ENCODE measurements at places on chromosomes 3 and 15. TPM values are rescaled to one million over a fixed set of nuclear protein-coding genes. Genes with fewer than 3 reads are reported as not detected.

GRCh38 chr3:100561459-100562158, 47.8 kb upstream of the ADGRG7 start:
- H3K4me1 ChIP-seq, result peaks cover 19% of the 10 kb centered on the region
- no peak overlapping the region for H3K4me3 ChIP-seq
- no peak for DNase-seq

Gene TM4SF1
- 257 TPM for polyA plus RNA-seq

GRCh38 chr3:161913786-161914389, 417.3 kb downstream of the OTOL1 start:
- H3K27ac ChIP-seq, result peak overlapping the region; percentile 71
- DNase-seq, result no peak
- H3K27me3 ChIP-seq, result no peaks in the 10 kb centered on the region
- H3K36me3 ChIP-seq, result no peaks in the 10 kb centered on the region

- no peak overlapping the region for H3K27ac ChIP-seq
- no peaks in the 10 kb centered on the region for H3K4me1 ChIP-seq
- H3K4me3 ChIP-seq, result no peak overlapping the region
Measured at GRCh38 chr15:25709437-25710159, 153.5 kb downstream of the ATP10A start.

DNA sequence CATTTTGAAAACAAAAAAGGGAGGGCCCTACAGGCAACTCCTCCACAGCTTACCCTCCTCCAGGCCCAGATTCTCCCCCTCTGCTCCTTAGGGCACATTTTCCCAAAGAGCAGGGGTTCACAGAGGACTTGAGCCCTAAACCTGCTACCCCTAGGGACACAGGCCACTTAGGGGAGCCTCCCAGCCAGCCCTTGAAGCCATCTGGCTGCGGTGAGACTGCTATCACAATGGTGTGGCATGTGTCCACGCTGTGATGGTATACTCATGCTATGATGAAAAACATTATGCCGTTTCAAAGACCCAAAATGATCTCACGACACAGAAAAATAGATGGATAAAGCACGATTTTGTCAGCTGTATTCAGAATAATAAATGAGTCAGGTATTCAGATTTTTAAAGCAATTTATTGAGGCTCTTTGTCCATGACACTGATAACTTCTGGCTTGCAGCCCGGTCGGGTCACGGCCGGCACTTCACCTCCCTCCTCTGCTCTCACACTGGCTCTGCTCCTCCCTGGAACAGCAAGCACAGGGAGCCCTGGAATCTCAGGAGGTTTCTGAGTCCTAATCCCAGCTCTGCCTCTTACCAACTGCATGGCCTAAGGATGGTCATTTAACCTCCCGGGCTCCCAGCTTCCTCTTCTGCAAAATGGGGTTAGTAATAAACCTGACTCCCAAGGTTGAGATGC, 115.3 kb downstream of the MEGF11 start:
- H3K4me3 ChIP-seq, result no peak overlapping the region
- peaks cover 21% of the 10 kb centered on the region for H3K27me3 ChIP-seq

DNA sequence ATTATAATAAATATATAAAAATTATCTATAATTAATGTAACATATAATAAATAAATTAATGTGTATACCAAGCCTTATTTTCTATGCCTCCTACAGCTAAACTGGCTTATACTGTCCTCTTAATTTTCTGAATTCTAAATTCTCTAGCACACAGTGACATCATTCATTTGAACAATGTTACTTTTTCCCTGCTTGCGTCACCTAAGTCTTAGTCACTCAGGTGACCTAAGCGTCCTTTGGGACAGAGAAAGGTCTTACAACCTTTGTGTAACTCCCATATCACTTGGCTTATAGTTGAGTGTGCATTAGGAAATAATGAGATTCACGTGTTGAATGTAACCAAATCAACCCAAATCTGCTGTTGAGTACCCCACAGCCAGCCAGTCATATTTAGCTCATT, 48.5 kb upstream of the KCNMB2 start:
- H3K4me1 ChIP-seq, result no peaks in the 10 kb centered on the region
- H3K4me3 ChIP-seq, result no peak overlapping the region
- no peak overlapping the region for H3K27ac ChIP-seq
- H3K36me3 ChIP-seq, result no peaks in the 10 kb centered on the region
- DNase-seq, result no peak

- no peak overlapping the region for H3K4me3 ChIP-seq
- H3K27ac ChIP-seq, result no peak overlapping the region
- no peaks in the 10 kb centered on the region for H3K36me3 ChIP-seq
- no peak for DNase-seq
Measured at GRCh38 chr3:177201700-177202397, 4.6 kb upstream of the TBL1XR1 start.

DNA sequence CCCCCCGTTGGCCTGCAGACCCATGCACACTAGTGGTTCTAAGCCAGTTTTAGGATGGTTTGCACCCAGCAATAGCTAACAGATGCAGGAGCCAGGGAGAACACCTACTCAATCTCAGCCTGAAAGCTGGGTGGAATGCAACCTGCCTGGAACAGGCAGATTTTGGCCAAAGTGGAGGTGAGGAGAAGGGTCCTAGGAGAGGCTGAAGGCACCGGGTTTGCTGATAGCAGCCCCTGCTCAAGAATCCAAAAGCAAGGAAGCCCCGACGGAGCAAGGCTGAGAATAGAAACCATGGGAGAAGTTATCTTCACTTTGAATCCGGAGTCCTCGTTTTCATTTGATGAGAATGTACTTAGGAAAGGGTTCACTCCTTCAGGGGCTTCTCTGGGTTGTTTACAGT, 9.9 kb downstream of the RRP9 start:
- peaks cover 37% of the 10 kb centered on the region for H3K36me3 ChIP-seq
- H3K4me1 ChIP-seq, result no peaks in the 10 kb centered on the region
- H3K27me3 ChIP-seq, result no peaks in the 10 kb centered on the region
- H3K27ac ChIP-seq, result no peak overlapping the region
- no peak for DNase-seq

DNA sequence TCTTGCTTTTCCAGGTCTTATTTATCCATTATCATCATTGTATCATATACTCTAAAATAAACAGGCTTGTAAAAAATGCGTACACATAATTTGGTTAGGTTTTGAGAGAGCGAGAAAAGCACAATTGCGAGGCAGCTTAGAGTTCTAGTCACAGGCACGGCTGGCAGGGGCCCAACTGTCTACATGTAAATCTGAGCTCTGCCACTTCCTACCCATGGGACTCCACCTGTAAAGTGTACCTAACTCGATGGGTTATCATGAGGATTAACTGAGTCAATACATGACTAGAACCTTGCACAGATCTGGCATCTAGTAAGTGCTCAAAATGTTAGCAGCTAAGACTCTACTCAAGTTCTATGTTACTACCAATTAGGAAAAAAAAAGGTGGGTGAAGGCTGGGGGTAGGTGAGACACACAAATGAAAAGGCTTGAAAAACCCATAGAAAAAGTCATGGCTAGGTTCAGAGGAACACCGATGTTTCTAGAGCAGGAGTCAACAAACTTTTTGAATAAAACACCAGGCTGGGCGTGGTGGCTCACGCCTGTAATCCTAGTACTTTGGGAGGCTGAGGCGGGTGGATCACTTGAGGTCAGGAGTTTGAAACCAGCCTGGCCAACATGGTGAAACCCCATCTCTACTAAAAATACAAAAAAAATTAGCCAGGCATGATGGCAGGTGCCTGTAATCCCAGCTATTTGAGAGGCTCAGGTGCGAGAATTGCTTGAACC, 36.2 kb downstream of the GLB1 start:
- no peak overlapping the region for H3K4me3 ChIP-seq
- peaks cover 27% of the 10 kb centered on the region for H3K36me3 ChIP-seq
- H3K27me3 ChIP-seq, result no peaks in the 10 kb centered on the region

DNA sequence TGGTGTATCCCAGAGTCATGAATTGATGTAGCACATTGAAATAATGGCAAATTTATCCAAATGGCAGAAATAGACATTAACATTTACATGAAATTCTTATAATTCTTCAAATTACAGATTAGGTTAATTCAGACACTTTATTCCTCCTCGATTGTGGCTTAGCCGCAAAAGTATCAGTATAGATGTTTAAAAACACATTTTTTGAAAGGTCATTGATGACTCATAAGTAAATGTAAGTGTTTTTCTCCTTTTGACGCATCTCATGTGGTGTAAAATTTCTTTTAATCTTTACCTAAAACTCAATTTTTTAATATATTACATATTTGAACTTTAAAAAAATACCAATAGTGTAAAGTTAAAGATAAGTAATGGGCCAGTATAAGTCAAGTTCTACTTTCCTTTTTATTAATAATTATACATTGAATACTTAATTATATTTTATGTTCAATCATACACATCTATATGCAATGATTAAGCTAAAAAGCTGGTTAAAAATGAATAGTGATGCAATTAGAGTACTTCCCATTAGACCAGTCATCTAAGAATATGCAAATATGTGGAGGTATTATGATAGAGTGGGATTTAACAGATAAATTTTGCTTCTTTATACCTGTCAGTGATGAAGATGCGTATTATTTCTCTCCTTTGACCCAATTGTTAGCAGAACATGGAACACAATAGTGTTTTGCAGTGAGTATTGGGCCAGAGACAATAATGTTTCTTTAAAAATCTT, 678.1 kb upstream of the DPPA4 start:
- no peak overlapping the region for H3K27ac ChIP-seq
- no peak for DNase-seq
- H3K4me1 ChIP-seq, result no peaks in the 10 kb centered on the region
- H3K27me3 ChIP-seq, result no peaks in the 10 kb centered on the region

Gene STT3B
- polyA plus RNA-seq, result 40.5 TPM

DNA sequence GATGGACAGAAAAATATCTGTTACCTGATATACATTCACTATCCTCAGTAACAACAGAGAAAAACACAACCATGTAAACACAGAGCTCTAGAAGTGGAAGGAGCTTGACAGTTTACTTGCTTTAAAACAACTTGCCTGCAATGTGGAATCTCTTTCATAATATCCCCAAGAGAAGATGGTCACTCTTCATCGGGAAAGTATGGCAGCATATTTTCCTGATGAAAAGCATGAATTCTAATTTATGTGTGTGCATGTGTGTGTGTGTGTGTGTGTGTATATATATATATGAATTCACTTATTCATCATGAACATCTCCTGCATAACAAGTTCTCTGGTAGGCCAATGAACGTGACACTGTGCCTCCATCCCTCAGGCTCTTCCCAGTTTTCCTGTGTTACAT, 81.2 kb downstream of the EFL1 start:
- no peak overlapping the region for H3K27ac ChIP-seq
- DNase-seq, result no peak
- no peaks in the 10 kb centered on the region for H3K27me3 ChIP-seq
- no peak overlapping the region for H3K4me3 ChIP-seq

- H3K27me3 ChIP-seq, result no peaks in the 10 kb centered on the region
- no peak overlapping the region for H3K4me3 ChIP-seq
- no peak for DNase-seq
- H3K36me3 ChIP-seq, result no peaks in the 10 kb centered on the region
Measured at GRCh38 chr15:45669422-45669821, 34.6 kb downstream of the SQOR start.

- H3K27me3 ChIP-seq, result no peaks in the 10 kb centered on the region
- no peak overlapping the region for H3K27ac ChIP-seq
- H3K36me3 ChIP-seq, result no peaks in the 10 kb centered on the region
- DNase-seq, result no peak
- no peak overlapping the region for H3K4me3 ChIP-seq
- H3K4me1 ChIP-seq, result no peaks in the 10 kb centered on the region
Measured at GRCh38 chr15:60528530-60528929, 49.6 kb upstream of the ICE2 start.

Gene PP2D1
- polyA plus RNA-seq, result not detected

DNA sequence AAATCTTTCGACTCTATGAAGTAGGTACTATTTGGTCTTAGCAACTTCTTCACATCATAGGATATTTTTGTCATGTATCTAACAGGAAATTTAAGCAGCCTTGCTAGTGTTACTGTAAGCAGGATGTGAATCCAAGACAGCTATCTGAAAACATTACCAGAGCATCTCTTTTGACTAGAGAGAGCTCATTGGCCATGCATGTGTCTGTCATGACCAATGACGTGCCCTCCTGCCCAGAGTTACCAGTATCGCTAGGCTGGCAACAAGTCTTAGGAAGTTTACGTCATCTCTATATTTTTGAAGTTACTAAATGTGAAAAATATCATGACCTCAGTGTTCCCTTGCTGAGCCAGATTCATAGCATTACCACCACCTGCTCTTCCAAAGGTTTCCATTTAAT, 130.9 kb upstream of the TP63 start:
- H3K36me3 ChIP-seq, result no peaks in the 10 kb centered on the region
- no peak overlapping the region for H3K27ac ChIP-seq
- DNase-seq, result no peak
- no peaks in the 10 kb centered on the region for H3K4me1 ChIP-seq
- H3K4me3 ChIP-seq, result no peak overlapping the region

DNA sequence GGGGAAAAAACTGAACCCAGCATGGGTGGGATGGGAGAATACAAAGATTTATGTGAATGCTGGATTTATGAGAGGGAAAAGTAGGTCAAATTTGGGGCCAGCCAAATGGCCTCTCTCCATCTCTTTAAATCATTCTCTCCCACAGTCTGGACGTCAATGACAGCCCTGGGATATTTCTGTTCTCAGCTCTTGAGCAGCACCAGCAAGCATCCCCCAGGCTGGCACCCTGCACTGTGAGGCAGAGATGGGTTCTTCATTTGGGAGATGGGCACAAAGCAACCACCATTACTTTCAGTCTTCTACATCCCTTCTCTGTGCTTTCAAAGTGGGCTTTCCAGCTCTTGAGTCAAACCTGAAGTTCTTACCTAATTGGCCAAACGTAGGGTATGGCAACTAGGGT, 321.0 kb downstream of the NTRK3 start:
- H3K27ac ChIP-seq, result no peak overlapping the region
- DNase-seq, result no peak
- no peaks in the 10 kb centered on the region for H3K36me3 ChIP-seq
- H3K27me3 ChIP-seq, result no peaks in the 10 kb centered on the region
- 0 out of 2 replicates have a peak, but pooled peaks cover 5% of the 10 kb centered on the region for H3K4me1 ChIP-seq
- no peak overlapping the region for H3K4me3 ChIP-seq

GRCh38 chr3:124843047-124843446, 44.1 kb downstream of the ITGB5 start:
- H3K27me3 ChIP-seq, result no peaks in the 10 kb centered on the region
- DNase-seq, result no peak
- H3K27ac ChIP-seq, result peak overlapping the region; percentile 95
- H3K4me1 ChIP-seq, result peaks cover 38% of the 10 kb centered on the region

Gene ERC2
- polyA plus RNA-seq, result 2.4 TPM

DNA sequence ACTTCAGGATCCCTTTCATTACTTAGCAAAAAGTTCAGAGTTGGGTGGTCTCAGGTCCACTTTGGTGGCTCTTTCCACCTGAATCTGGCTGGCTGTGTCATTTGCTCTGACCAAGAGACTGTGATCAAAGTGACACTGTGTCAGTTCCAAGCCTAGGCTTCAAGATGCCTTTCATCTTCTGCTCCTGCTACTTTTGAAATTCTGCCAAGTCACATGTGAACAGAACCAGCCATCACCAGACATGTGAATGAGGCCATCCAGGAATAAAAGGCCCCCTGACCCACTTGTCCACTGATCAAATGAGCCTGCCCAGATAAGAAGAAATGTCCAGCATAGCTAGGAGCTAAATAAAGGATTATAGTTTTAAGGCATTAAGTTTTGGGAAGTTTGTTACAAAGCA, 132.2 kb downstream of the OSBPL10 start:
- no peak overlapping the region for H3K4me3 ChIP-seq
- no peaks in the 10 kb centered on the region for H3K27me3 ChIP-seq
- DNase-seq, result no peak
- H3K4me1 ChIP-seq, result no peaks in the 10 kb centered on the region
- no peaks in the 10 kb centered on the region for H3K36me3 ChIP-seq

Gene RASL12
- polyA plus RNA-seq, result not detected
